ENCODE measurements at places on chromosomes 3 and 15.

DNA sequence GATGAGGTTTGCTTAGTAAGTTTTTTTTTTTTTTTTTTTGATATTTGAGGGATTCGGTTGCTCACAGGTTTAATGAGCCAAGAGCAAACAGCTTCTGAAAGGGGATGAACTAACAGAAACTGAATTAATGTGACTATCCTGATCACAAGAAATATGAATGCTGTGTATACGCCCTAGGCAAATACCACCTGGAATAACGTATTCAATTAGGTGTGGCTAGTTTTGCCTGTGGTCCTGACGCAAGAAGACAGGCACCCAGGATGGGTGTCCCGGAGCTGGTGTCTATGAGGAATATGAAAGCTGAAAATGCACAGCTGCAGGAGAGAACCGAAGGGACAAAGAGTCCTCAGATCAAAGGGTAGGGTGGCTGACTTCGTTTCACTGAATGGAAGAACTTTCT lies 14.6 kb downstream of the LSG1 start:
- DNase-seq, result no peak

DNA sequence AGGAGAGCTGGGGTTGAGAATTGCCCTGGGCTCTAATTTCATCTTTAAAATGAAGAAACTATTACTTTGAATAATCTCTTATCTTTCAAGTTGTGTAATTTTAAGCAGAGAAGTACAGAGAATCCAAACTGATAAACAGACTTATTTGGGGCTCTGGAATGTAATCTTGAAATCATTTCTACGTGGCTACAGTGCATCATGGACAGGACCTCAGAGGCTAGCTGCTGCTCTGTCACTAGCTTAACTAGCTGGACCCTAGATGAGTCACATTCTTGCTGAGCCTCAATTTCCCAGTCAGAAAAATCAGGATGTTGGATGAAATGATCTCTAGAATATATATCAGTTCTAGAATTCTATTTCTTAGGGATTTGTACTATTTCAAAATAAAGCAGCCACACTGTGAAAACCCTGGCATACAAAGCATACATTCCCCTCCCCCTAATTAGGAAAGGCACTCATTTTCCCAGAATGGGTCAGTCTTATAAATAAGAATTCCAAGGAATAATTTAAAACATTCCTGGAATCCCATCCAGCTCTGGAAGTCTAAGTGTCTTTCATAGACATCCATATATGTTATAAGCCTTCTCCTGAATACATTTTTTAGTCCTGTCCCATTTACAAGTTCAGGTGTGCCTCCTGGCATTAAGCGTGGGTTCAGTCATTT lies 47.2 kb downstream of the RASGRP1 start:
- DNase-seq, result no peak

GRCh38 chr3:136819731-136820679 lies 1.1 kb downstream of the SLC35G2 start:
- no peak for DNase-seq

GRCh38 chr15:34358367-34358766 lies 8.6 kb downstream of the LPCAT4 start:
- DNase-seq, result no peak

DNA sequence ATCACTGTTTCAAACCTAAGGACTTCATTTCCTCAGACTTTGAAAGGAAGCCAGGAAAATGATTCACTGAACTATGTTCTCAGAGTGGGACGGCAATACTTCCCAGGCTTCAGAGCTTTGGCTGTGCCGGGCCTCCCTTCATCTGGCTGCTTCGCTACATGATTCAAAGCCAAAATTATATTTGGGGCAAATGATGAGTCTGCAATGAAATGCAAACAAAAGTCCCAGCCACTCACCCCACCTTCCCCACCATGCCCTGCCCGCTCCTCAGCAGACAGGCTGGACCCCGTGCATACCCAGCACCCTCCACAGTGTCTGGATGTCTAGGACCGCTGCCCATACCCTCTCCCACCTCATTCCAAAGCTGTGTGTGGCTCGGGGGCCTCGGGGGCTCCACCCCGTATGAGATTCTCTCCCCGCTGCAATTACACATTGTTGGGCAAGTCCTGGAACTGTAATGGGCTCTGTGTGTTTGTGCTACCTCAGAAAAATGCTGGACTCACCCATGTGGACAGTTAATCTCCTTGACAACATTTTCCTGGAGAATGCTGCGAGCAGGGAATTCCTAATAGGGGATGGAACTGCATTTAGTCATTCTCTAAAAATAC lies 32.2 kb downstream of the ATP10A start:
- no peak for DNase-seq

GRCh38 chr15:26729581-26729980 lies 43.3 kb downstream of the GABRB3 start:
- DNase-seq, result no peak

DNA sequence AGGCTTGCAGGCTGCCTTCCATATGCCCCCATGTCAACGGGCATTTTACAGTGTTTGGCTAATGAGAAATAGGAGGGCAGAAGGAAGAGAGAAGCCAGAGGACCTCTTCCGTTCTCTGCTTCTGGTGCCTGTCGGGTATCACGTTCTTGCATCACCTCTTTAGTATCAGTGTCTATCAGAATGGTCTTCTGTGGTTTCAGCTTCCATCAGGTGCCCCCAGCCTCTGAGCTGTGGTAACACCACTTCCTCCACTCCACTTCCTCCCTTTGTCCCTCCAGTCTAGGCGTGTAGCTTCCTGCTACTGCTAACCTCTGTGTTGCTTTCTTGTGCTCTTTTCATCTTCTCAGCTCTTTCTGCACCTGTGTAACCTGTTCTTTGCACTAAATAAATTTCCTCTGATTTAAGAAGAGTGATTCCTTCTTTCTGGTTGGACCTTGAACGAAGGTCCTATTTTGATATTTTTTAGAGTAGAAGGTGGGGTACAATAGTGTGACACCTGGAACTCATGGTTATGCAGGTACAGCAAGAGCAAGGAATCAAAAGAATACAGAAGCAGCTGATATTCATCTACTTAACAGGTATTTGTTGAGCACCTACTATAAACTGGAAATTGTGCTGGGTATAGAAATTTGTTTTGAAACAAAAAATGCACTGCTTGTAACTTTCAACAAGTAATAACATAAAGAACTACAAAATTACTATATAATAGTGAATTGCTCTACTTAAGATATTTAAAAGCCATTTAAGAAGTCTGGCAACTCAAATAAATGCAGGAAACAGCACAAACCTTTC lies 27.4 kb upstream of the FOXB1 start:
- peak; percentile 92 for DNase-seq

DNA sequence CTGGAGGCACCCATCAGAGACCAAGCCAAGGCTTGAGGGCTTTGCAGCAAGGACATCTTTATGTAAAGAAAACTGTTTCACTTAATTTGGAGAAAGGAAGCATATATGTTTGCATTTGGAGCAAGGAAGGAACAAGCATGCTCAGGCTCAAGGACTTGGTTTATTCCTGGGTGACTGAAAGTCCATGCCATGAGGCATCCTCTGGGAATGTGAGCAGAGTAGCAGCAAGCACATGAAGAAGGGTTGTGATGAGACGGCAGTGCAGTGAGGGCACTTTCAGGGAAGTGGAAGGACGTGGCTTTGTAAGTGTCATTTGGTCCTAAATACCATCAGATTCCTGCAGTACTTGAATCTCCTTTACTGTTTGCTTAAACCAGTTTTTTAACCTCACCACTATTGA lies 26.8 kb downstream of the POLG start:
- DNase-seq, result no peak

- DNase-seq, result no peak
Measured at GRCh38 chr15:64767203-64767602, 8.2 kb downstream of the RBPMS2 start.

DNA sequence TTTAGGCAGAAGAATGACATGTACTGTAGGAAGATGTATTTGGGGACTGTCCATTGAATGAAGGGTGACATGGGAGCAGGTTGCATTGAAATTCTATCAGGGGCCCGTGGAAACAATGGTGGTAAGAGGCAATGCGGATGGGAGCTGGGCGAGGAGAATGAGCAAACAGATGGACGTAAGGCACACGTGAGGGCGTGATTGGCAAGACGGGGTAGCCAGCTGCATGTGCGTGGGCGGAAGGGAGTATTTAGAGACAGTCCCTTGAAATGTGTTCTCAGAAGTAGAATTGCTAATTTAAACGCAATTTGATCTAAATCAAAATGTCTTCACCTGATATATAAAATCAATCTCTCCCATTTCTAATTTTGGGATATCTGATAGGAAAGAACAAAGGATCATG lies 62.3 kb downstream of the MEX3B start:
- DNase-seq, result no peak

- no peak for DNase-seq
Measured at GRCh38 chr3:177484926-177485325, 287.6 kb upstream of the TBL1XR1 start.

GRCh38 chr3:14299767-14300166 lies 102.6 kb upstream of the SLC6A6 start:
- no peak for DNase-seq

DNA sequence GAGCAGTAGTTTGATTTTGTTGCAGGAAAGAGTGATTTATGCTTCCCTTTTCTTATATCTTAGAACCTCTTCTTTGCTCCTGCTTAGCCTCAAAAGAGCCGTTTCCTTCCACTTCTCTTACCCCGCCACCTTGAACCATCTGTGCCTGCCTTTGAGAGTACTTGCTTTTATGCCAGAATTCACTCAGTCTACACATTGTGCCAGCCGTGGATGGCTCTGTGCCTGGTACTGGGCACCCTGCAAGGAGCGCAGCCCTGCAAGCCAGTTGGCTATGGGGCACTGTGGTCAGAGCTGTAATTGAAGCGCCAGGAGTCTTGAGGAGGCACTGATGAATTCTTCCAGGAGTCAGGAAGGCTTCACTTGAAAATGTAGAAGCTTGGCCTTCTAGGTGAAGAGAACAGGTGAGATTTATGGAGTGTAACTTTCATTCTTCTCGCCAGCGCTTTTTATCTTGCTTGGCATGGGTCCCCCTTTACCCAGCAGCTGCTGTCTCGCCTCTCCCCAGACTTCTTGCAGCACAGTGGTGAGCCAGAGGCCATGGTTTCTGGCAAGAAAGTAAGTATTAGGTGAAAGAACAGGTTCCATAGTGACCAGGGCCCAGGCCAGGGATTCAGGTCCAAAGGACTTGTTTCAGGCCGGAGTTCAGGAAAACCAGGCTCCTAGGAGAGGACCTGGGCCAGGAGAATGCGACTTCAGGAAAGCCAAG lies 4.9 kb downstream of the TMED3 start:
- DNase-seq, result no peak

- DNase-seq, result no peak
Measured at GRCh38 chr3:71562938-71563337, 20.6 kb downstream of the FOXP1 start.

- no peak for DNase-seq
Measured at GRCh38 chr3:4419920-4420319, 47.1 kb downstream of the SUMF1 start.

- peak; percentile 73 for DNase-seq
Measured at GRCh38 chr15:52552303-52552702, 16.5 kb downstream of the ARPP19 start.

DNA sequence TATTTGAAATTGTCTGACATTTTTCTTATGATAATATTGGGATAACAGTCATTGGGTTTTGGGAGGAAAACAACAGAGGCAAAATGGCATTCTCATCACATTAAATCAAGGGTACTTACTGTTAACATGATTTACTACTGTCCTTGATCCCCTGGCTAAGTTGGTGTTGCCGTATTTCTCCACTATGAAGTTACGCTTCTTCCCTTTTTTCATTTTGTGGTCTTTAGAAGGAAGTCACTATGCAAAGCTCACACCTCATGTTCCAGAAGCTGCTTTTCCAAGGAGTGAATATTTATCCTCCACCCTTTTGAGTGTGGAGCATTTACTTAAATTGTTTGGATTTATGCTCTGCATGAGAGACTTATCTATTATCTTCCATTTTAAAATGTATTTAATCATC lies 63.7 kb downstream of the ALCAM start:
- peak; percentile 43 for DNase-seq

- no peak for DNase-seq
Measured at GRCh38 chr3:31440878-31441277, 91.8 kb upstream of the STT3B start.

DNA sequence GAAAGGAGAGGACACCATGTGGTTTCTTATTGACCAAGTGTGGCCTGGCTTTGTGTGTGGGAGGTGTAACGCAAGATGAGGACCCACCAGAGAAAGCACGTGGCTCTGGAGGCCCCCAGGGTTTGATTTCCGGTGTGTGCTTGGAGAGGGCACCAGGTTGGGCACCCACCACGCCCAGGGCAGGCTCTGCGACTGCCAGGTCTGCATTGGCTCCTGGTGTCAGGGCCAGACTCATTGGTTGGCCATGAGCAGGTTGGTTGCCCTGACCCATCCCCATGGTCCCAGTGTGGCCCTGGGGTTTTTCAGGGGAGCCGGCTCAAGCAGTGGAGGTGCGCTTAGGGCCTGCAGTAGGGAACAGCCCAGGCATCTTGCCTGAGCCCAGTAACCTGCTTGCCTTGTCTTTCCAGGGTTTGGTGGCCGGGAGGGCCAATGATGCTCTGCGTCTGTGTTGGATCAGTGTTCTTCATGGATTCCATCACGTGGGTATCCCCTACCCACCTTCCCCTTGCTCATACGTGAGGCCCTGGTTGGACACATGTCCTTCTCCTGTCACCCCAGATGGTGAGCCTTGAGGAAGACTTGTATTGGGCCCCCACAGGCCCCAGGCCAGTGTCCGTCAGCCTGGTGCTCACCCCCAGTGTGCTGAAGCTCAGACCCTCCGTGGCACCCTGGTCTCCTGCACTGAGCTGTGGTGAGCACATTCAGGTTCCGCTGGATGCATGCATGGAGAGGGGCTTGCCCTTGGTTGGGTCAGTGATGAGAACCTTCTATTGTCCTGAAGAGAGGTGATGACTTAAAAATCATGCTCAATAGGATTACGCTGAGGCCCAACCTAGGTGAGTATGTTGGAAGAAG lies 193.9 kb downstream of the UBE3A start:
- DNase-seq, result no peak

DNA sequence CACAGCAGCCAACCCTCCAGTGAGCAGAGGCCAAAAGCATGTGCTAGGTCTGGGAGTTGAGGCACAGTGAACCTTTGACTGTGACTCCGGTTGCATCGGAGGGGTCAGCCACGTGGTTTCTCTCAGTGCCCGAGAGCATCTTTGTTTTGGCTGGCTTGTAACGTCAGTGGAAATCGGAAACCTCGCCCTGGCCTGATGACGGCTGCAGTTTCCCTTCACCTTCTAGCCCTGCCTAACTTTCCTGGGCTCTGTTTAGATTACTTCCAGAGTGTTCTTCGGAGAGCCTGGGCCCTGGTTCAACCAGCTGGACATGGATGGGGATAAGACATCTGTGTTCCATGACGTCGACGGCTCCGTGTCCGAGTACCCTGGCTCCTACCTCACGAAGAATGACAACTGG lies 56.6 kb downstream of the MESD start:
- no peak for DNase-seq

- DNase-seq, result no peak
Measured at GRCh38 chr3:169204751-169205150, 458.8 kb downstream of the MECOM start.

DNA sequence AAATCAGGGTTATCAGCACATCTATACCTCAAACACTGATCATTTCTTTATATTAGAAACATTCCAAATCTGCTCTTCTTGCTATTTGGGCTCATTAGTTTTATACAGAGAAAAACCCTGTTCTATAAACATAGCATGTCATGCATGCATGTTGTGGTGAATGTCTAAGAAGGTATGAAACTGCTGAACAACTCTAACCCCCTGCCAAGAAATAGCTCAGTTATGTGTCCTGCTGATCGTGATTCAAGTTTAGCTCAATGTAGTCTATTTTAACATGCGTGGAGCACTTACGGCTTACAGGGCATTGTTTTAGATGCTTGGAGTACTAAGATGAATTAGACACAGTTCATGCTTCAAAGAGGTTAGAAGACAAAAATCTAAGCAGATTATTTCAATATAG lies 35.8 kb downstream of the MYH15 start:
- no peak for DNase-seq

- no peak for DNase-seq
Measured at GRCh38 chr3:186965141-186965879, 35.0 kb downstream of the ST6GAL1 start.

All from HL-60 (cell line).